ENCODE measurements at places on chromosomes 6 and 20.

DNA sequence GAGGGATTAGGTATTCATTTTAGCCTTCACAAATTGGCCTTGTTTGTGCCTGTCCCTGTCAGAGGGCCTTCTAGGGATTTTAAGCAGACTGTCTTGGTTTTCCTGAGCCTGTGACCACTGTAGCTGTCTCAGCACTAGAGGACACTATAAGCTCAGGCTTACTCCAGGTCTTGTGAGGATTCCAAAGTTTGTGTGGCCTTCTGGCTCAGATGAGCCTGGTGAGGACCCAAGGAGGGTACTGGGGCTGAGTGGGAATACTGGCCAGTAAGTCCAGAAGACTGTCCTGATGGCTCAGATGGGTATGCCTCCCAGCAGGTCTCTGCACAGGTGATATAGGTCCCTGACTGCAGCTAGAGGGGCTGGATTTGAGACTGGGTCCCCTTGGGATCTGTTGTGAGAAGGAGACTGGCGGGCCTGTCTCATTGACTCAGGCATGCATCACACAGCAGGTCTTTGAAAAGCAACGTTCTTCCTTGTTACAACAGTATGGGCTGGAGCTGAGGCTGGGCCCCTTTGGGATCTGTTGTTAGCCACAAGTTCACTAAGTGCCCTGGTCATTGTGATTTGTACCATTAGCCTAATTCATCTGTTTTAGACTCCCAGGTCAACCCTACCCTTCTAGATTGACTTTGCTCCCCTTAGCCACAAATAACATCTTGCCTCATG, 26.3 kb upstream of the TFB1M start:
- H3K4me3 ChIP-seq: no peak overlapping the region
- H3K36me3 ChIP-seq: no peaks in the 10 kb centered on the region

DNA sequence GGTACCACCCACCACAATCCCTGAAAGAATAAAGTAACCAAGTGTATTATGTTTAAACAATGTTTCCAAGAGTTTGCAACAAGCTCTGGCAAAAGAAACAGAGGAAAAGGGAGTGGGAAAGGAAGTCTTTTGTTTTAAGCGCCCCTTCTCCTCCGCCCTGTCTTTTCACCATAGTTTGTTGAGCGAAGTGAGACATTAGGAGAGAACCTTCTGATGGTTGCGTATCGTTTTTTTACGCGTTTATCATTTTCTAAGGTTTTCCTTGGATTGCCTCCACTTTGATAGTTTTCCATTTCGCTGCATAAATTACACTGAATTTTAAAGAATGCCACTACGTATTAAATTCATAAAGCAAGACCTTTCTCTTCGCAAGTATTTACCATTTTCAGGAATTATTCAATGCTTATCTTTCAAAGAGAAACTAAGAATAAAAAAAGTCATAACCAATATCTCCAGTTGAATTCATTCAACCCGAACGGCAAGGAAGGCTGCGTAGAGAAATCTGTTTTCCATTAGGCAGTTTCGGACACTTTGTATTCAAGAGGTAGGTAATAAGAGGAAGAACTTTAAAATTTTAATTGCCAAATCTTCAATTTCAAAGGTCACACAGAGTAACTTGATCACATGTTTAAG, 920 bp upstream of the EPHA7 start:
- H3K27ac ChIP-seq: peak overlapping the region; percentile 81
- peak overlapping the region; percentile 88 for H3K4me3 ChIP-seq
- peaks cover 37% of the 10 kb centered on the region for H3K4me1 ChIP-seq
- no peaks in the 10 kb centered on the region for H3K36me3 ChIP-seq

DNA sequence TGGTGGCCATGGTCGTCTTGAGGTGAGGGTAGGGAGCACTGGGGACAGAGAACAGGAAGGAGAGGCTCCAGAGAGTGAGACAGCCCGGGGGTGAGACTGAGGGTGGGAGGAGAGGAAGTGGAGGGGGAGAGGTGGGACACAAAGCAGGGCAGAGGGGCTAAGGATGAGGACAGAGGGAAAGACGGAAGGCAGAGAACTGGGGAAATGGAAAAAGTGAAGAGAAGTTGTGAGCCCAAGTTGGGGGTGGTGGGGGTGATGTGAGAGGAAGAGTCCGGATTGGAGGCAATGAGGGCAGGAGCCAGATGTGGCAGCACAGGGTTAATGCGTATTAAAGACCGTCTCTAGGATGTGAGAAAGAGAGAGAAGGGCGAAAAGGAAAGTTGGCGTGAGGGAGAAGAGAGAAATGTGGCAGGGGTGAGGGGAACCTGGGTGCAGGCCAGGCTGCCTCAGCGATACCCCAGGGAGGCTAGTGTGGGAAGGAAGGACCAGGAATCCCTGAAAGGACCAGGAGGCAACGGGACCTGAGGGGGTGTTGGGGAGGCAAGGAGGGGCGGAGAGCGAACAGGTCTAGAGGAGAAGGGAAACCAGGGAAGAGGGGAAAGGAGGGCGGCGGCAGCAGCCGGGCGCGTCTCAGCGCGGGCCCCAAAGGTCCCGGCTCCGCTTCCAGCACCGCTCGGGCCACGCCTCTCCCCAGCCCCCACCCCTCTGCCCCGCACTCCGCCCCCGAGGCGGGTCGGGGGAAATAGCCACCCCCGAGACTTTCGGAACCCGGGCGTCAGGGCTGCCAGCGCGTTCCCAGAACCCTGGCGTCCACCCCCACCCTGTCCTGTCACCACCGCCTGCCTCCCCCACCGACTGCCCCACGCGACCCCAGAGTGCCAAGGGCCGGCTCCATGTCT, at the start of gene PPP1R18:
Gene PPP1R18 (minus strand): TSS at position 637 of the 899 bp plus-strand sequence. CDS start 627 bp downstream, at position 10.
- H3K4me1 ChIP-seq: peaks cover 57% of the 10 kb centered on the region
- no peaks in the 10 kb centered on the region for H3K36me3 ChIP-seq
- H3K27ac ChIP-seq: peak within 1 kb of the TSS; percentile 96
- peak; percentile 95 for DNase-seq
- H3K27me3 ChIP-seq: no peaks in the 10 kb centered on the region

DNA sequence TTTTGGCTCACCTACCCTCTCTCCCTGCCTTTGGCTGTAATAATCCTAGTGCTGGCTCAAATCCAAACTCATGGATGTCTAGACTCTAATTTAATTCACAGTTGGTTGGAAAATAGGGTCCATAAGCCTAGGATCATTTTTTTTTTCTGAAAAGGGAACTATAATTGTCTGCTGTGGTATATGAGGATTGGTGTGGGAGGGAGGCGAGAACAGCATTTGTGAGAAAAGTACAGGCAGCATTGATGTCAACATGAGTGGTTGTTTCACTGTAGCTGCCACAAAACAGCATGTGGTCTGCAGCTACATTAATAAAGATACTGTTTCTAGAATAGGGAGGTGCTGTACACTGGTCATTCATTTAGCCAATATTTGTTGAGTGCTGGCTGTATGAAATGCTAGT, 18.6 kb upstream of the POLR1H start:
- no peaks in the 10 kb centered on the region for H3K27me3 ChIP-seq
- no peaks in the 10 kb centered on the region for H3K4me1 ChIP-seq
- no peak overlapping the region for H3K4me3 ChIP-seq
- no peaks in the 10 kb centered on the region for H3K36me3 ChIP-seq
- no peak for DNase-seq

- no peak overlapping the region for H3K27ac ChIP-seq
- H3K27me3 ChIP-seq: no peaks in the 10 kb centered on the region
Observed at GRCh38 chr6:122495612-122496011, 24.0 kb upstream of the SERINC1 start.

DNA sequence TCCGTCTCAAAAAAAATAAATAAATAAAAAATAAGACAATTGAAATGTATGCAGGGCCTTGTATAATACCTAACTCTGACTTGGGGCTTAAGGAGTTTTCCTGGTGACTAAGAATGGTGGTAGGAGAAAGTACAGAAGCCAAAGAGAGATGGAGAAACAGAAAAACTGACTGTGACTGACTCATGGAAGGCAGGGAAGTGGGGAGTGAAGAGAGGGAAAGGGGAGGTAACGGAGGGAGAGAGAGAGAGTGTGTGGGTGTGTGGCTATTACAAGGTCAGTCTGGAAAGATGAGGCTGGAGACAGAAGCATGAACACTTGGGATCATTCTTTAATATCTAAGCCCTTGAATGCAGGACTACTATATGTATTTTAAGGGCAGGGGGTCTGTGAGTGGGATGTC, 38.5 kb downstream of the SNRNP48 start:
- H3K36me3 ChIP-seq: no peaks in the 10 kb centered on the region
- H3K27ac ChIP-seq: no peak overlapping the region
- H3K27me3 ChIP-seq: no peaks in the 10 kb centered on the region
- H3K4me1 ChIP-seq: no peaks in the 10 kb centered on the region
- H3K4me3 ChIP-seq: no peak overlapping the region
- DNase-seq: no peak

DNA sequence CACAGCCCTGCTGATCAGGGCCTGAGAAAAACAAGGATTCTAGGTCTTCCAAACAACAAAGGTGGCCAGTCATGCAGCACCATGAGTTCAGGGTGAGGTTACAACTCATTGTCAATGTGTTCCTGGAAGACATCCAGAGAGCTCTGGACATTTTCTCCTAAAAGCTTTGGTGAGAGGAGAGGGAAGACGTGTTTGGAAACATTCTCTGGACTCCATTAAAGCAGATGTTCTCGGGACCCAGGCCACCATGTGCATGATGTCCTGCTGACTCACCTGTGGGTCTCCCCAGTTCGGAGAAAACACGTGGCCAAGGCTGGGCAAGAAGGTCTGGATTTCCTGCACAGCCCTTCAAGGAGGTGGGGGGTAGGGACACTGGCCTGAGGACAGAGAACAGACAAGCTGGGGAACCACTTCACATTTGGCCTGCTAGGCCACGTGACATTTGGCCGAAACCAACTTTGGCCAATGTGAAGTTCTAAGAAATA, 61.6 kb downstream of the KCNB1 start:
- H3K36me3 ChIP-seq: no peaks in the 10 kb centered on the region
- H3K27ac ChIP-seq: peak overlapping the region; percentile 83
- peaks cover 95% of the 10 kb centered on the region for H3K4me1 ChIP-seq
- H3K27me3 ChIP-seq: no peaks in the 10 kb centered on the region
- no peak for DNase-seq

GRCh38 chr6:34115403-34115795, 30.5 kb downstream of the GRM4 start:
- H3K27me3 ChIP-seq: no peaks in the 10 kb centered on the region
- H3K27ac ChIP-seq: no peak overlapping the region
- no peaks in the 10 kb centered on the region for H3K36me3 ChIP-seq
- DNase-seq: no peak
- H3K4me3 ChIP-seq: no peak overlapping the region

DNA sequence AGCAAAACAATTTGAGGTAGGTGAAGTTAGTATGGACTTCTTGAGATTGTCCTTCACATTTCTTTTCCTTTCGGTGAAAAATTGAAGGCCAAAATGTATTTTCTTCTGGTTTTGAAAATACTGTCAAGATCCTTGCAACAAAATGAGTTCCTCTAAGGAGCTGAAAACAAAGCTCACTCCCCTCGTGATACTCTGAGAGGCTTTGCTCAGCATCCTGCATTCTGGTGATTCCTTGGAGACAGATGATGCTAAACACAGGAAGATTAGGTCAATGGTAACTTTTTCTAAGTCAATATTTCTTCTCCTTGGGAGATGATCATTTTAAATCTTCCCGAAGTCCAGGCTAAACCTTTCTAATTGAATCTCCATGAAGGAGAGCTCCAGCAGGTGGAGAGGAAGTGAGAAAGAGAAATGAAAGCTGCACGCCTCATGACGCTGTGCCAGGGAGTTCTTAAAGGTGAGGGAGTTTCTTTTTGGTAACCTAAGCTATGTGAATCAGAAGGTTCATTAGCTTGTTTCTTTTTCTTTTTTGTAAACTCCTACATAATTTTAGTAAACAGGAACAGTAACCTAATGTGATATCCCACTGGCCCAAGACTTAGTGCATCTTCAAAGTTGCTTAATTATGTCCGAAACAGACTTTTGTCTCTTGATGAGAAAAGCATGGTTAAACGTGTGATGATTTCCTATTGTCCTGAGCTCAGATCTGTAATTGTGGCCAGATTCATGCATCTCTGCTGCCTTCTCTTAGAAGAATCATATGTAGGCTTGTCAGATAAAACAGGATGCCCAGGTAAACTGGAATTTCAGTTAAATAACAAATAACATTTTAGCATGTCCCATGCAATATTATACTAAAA, 15.0 kb downstream of the ESR1 start:
- H3K36me3 ChIP-seq: no peaks in the 10 kb centered on the region
- H3K27me3 ChIP-seq: no peaks in the 10 kb centered on the region
- DNase-seq: no peak
- H3K4me3 ChIP-seq: no peak overlapping the region

DNA sequence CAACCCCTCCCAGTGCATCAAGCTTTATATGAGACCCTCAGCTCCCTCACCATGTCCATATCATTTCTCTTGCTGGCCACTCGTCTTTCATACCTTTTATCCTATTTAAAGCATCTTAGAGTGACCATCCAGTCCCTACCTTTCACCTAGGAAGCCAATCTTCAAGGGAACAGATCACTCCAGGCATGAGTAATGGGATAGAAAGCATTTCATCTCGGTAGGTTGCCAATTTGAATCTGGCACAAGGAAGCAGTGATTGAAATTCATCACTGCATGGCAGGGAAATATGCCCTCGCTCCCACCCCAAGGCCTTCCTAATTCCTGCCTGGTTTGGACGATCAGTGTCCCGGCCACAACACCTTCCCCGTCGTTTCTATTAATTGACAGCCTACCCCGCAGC, 150.4 kb downstream of the CFAP61 start:
- no peaks in the 10 kb centered on the region for H3K4me1 ChIP-seq
- no peak overlapping the region for H3K4me3 ChIP-seq
- no peak for DNase-seq
- peaks cover 7% of the 10 kb centered on the region for H3K27me3 ChIP-seq

DNA sequence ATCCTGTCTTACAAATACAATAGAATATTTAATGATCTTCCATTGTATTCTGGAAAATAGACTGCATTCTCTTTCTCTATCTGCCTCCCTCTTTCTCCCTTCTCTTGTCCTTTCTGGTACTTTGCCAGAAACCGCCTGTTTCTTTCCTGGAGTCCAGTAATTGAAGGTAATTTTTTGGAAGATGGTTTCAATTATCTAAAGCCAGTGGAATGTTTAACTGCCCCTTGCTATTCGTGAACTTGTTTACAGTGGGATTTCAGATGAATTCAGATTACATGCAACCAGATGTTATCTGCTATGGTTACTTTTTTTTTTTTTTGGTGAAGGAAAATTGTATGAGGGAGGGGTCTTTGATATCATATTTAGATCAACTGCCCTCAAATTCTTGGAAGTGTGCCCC, 655.5 kb upstream of the FLRT3 start:
- no peak overlapping the region for H3K27ac ChIP-seq
- H3K4me1 ChIP-seq: no peaks in the 10 kb centered on the region
- no peaks in the 10 kb centered on the region for H3K27me3 ChIP-seq
- H3K4me3 ChIP-seq: no peak overlapping the region

DNA sequence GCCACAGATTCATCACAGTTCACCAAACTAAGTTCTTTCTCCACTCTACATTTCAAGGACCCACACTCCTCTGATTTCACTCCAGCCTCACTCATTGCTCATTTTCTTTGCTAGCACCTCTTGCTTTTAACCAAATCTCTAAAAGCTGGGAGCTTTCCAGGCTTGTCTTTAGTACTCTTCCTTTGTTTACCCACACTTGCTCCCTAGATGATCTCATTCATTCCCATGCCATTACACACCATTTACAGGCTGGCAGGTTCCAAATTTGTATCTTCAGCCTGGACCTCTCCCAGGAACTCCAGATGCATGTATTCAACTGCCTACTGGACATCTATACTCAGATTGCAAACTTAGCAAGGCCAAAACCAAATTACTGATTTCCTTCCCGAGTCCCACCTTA, 5.3 kb upstream of the GUCA1B start:
- no peaks in the 10 kb centered on the region for H3K27me3 ChIP-seq
- no peak overlapping the region for H3K4me3 ChIP-seq
- H3K27ac ChIP-seq: peak overlapping the region; percentile 33
- no peak for DNase-seq

Data from esophagus muscularis mucosa (tissue), 4 donors.